NCI-H446 treated with DMSO at 0.1 percent for 48 hours (cell line): ENCODE measurements at places on chromosomes 1 and 21.

DNA sequence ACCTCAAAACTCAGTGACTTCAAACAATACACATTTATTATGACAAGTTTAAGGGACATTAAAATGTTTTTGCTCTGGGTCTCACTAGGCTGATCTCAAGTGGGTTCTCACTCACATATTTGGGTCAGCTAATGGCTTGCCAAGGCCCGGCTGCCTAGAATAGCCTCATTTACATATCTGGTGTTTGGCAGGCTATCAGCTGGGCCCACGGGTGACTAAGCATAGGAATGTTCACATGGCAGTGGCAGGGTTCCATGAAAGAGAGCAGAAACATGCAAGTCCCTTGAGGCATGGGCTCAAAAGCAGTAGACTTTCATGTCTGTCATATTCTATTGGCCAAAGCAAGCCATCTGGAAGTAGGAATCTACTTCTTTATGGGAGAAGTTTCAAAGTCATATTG is 492.6 kb downstream of the KCNT2 start:
- peak; percentile 64 for DNase-seq

DNA sequence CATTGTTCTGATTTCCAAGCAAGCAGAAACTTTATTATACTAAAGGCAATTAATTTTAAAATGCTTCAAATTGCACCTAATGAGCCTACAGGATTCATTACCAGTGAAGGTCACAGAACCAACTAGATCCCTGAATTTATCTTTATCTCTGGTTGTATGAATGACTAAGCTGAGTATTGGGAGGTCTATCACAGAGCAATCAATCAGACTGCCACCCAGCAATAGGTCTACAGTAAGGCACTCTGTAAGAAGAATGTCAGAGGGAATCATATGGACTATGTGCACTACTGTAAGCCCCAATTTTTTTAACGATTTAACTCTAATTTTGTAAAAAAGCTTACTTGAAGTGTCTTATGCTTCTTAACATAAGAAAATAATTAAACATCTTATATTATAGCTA is 707.0 kb downstream of the AMY1C start:
- no peak for DNase-seq

DNA sequence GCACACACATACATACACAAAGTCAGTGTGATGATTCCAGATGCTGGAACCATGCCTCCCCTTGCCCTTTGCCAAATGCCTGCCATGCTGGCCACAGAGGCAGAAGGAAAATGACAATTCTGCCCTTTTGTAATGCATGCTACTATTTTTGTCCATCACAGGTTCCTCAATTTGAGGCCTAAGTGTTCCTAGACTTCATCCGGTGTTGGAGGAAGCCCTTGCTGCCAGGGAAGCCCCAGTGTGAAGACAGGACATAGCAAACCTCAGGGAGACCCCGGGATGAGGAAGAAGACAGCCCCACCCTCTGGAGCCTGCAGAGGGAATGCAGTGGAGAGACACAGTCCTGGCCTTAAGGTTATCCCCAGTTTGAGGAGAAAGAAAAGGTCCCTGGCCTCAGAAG is 14.4 kb downstream of the PRR9 start:
- no peak for DNase-seq

DNA sequence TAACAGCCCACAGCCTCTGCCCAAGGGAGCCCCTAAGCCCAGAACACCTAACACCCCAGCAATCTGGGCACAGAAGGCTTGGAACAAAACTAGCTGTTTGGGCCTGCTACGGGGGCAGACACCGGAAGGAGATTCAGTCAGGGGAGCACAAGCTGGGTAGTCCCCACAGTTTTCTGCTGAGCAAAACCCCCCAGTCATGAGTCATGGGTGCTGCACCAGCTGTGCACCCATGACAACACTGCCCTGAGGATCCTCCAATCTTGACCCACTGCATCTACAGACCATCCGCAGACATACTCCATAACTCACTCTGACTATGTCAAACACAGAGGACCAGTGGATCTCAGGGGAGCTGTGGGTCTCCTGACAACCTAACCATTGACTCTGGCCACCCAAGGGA is 105.1 kb downstream of the LRIG2 start:
- no peak for DNase-seq

DNA sequence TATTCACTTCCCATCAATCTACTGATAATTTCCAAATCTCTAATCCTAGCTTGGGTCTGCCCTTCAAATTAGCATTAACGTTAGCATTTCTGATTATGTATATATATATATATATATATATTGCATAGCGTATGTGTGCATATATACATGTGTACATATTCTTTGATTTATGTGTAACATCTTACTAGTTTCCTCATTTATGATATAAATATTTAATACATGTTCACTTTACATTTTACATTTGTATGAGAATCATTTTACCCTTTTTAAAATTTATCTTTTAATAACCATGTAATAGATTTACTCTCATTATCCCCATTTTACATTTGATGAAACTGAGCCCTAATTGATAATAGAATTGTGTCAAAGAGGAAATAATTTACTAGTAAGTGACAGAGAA is 164.7 kb downstream of the ZNF648 start:
- no peak for DNase-seq

- DNase-seq, result no peak
These were observed 78.9 kb downstream of the KAZN start for GRCh38 chr1:14677292-14677971.

- DNase-seq, result no peak
These were observed 130.7 kb downstream of the ACTL8 start for GRCh38 chr1:17885663-17886320.

DNA sequence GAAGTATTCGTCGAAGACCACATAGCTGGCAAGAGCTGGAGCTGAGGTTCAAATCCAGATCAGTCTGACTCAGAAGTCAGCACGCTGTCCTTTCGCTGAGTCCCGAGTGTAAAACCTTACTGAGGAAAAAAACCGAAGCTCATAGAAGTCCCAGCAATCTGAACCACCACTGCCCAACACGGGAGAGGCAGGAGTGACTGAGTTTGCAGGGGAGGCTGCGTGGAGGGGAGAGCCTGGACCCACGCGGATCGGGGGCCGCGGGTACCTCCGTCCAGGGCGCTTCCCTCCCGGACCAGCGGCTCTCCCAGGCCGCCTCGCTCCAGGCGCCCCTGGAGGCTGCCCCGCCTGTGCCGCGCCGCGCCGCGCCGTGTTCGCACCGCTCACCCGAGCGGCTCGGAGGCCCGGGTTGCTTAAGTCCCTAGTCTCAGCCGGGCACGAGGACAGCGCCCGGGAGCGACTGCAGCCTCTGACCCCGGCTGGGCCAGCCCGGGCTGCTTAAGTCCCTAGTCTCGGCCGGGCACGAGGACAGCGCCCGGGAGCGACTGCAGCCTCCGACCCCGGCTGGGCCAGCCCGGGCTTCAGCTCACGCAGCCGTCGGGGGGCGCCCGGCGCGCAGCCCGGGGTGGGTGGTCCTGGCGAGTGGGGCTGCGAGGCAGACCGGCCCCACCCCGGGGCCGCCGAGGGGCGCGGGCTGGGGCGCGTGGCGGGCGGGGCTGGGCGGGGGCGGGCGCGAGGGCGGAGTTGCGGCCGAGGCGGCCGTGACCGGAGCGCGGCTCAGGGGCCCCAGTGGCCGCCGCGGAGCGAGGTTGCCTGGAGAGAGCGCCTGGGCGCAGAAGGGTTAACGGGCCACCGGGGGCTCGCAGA is at the start of gene ADAMTSL4:
TSS of gene ADAMTSL4 (plus strand) at position 777 of the 864 bp plus-strand sequence. CDS start 2,881 bp downstream, outside the sequence.
- no peak for DNase-seq
